ENCODE measurements at places on chromosomes 12 and 14. TPM values are rescaled to one million over a fixed set of nuclear protein-coding genes. Genes with fewer than 3 reads are reported as not detected.

The C1R gene
- 87.7 TPM for total RNA-seq

The KRT2 gene
- total RNA-seq: not detected

The CCDC197 gene
- 0.04 TPM for total RNA-seq

The PTPRB gene
- total RNA-seq: 20.8 TPM

The PLEKHG7 gene
- total RNA-seq: 0.18 TPM

The ETNK1 gene
- 29.8 TPM for total RNA-seq

The C12orf54 gene
- 0.31 TPM for total RNA-seq

GRCh38 chr14:91405241-91405721, 12.3 kb downstream of the CCDC88C start:
- H3K4me1 ChIP-seq: peaks cover 6% of the 10 kb centered on the region
- H3K4me3 ChIP-seq: no peak overlapping the region
- DNase-seq: no peak
- H3K27me3 ChIP-seq: no peaks in the 10 kb centered on the region
- H3K27ac ChIP-seq: peak overlapping the region; percentile 49
- H3K36me3 ChIP-seq: peaks cover 6% of the 10 kb centered on the region

DNA sequence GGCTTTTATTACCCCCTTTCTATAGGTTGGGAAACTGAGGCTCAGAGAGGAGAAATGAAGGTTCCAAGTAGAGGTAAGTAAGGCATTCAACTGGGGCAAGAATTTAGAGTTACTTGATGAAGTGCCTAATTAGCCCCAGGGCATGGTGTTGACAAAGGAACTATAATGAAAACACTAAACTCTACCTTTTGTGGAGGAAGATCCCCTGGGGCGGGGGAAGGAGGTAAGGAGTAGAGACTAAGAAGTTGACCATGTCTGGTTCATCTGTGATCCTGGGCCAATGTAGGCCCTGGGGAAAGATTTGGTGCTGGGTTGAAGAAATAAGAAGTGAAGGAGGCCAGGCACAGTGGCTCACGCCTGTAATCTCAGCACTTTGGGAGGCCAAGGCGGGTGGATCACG, 16.2 kb upstream of the COX6A1 start:
- no peaks in the 10 kb centered on the region for H3K4me1 ChIP-seq
- no peak overlapping the region for H3K4me3 ChIP-seq
- no peak for DNase-seq
- no peak overlapping the region for H3K27ac ChIP-seq
- H3K36me3 ChIP-seq: no peaks in the 10 kb centered on the region

DNA sequence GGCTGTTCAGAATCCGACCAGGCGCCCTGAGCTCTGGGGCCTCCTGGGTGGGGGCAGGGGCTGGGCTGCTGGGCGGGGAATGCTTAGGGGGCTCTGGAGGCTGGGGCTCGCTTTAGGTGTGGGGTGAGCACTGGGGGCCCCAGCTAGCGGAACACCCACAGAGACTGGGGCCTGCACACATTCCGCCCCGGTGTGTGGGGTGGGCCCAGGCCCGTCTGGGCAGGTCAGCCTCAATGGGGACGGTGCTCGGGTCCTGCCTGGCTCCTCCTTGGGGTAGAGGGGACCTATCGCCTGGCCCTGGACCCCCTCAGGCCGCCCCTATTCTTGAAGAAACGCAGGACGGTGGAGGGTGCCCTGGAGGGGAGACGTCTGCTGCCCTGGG, 364.8 kb downstream of the TMEM121 start:
- no peak overlapping the region for H3K4me3 ChIP-seq
- no peak for DNase-seq
- H3K36me3 ChIP-seq: no peaks in the 10 kb centered on the region
- H3K4me1 ChIP-seq: no peaks in the 10 kb centered on the region

DNA sequence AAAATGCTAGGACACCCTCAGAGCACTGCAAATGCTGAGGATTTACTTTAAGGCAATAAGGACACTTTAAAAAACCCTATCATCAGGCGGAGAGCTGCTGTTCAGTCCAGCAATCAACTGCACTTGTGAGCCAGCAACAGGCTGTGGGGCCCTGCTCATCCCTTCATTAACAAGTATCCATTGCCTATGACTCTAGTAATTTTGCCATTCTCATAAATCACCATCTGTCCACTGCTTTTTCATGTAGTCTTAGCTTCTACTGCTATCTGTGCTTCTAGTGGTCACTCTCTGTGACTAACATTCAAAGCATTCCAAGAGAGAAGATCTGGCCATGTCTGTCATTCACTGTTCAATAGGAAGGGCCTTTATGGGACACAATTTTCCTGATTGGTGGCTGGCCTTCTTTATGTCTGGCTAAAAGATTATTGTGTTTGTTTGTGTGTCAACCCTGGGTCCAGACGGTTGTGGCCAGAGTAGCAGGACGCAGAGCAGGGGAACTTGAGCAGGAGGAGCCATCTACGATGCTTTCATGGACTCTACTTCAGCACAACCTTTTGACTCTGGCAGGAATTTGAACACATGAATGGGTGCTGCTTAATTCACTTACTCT, 3.6 kb upstream of the KRAS start:
- H3K27ac ChIP-seq: no peak overlapping the region
- no peaks in the 10 kb centered on the region for H3K27me3 ChIP-seq
- H3K4me3 ChIP-seq: no peak overlapping the region
- peaks cover 6% of the 10 kb centered on the region for H3K4me1 ChIP-seq
- H3K36me3 ChIP-seq: no peaks in the 10 kb centered on the region

DNA sequence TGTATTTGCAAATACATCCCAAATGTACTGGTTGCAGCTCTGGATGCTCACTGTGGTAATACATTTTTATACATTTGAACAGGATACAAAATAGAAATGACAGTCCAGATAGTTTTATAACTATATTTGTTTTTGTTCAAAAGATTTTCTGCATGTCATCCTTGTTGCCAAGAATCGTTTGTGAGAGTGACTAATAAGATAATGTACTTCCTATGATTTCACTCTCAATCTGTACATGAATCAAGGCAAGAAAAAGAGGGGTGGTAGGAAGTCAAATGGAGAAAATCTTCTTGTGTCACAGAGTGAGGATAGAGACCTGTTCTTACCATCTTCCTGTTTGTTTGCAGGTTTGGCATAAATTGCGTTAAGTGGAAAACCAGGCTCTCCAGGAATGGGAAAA, 13.9 kb downstream of the ARPC3 start:
- no peak overlapping the region for H3K27ac ChIP-seq
- H3K4me1 ChIP-seq: no peaks in the 10 kb centered on the region

DNA sequence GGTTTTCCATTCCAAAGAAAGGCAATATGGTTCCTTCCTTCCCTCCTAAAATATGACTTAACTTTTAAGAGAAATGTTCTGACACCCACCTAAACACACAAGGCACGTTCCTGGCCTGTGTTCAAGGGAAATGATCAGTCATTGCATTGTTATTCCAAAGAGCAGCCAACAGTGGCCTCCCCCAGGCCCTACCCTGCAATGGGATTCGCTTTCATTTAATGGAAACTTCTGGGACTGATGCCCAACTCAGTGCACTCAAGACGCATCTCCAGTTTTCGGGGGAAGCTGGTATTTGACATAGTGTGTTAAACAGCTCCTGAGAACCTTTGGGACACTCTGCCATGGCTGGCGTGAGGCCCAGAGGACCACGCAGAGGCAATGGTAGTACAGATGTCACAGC, 65.9 kb downstream of the DDX51 start:
- H3K4me1 ChIP-seq: no peaks in the 10 kb centered on the region
- H3K36me3 ChIP-seq: peaks cover 49% of the 10 kb centered on the region
- no peaks in the 10 kb centered on the region for H3K27me3 ChIP-seq
